ENCODE measurements at places on chromosomes 5 and 9.

GRCh38 chr9:127815512-127816361, 13.1 kb downstream of the FPGS start:
- DNase-seq: no peak

- no peak for DNase-seq
Observed at GRCh38 chr5:134567641-134568336, 42.3 kb downstream of the JADE2 start.

DNA sequence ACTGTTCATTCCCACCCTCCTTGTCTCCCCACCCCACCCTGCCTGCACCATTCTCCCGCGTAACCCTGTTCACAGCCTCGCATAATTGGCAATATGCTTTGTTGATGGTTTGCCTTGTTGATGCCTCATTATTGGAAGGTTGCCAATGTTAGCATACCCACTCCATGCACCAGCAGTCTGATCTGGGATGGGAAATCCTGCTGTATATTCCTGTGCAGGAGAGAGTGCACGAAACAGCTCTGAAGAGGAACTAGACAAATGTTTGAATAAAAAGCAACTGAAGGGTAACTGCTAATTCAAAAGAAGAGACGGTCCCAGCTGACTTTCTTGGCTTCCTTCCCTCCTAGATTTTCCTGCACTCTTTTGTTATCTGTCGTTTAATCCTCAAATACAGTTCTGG, 271.7 kb upstream of the TLE4 start:
- no peak for DNase-seq

DNA sequence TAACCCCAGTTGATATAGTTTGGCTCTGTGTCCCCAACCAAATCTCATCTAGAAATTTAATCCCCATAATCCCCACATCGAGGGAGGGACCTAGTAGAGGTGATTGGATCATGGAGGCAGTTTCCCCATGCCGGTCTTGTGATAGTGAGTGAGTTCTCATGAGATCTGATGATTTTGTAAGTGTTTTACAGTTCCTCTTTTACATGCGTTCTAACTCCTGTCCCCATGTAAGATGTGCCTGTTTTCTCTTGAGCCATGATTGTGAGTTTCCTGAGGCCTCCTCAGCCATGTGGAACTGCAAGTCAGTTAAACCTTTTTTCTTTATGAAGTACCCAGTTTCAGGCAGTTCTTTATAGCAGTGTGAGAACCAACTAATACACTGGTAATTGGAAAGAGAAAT, 73.6 kb downstream of the CDH12 start:
- DNase-seq: no peak
